ENCODE measurements at places on chromosomes 5 and 9.

- no peak for DNase-seq
Observed at GRCh38 chr9:33287087-33287490, 3.2 kb upstream of the NFX1 start.

GRCh38 chr5:61966997-61967396 lies 339.0 kb upstream of the KIF2A start:
- no peak for DNase-seq

- no peak for DNase-seq
Observed at GRCh38 chr5:113093558-113093957, 117.0 kb downstream of the DCP2 start.

- DNase-seq: no peak
Observed at GRCh38 chr9:77833561-77834429, 185.7 kb upstream of the GNA14 start.

DNA sequence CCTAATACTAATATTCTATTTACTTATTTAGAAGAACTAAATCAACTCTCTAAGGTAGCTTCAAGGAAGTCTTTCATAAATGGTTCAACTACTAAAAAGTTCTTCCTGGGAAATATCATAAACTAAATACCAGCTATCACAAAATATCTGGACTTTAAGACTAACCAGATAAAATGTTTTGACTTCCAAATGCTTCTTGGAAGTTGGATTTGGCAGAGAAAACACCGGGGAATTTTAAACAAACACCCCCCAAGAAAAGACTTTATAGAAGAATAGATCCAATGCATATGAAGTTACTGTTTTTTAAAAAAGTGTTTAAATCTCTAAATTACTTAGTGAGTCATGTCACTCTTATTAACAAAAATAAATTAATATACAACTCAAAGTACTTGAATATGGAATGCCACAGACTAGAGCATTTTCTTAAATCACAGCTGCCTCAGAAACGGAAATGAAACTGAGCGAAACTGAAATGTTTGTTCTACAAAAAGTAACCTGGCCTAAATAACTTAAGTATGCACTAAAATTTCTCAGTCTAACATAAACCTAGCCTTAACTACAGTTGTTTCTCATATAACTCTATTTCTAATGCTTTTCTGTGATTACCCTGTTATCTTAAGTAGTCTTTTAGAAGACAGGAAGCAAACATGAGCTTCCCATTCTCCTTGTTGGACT lies 6.8 kb downstream of the ABCA1 start:
- no peak for DNase-seq

DNA sequence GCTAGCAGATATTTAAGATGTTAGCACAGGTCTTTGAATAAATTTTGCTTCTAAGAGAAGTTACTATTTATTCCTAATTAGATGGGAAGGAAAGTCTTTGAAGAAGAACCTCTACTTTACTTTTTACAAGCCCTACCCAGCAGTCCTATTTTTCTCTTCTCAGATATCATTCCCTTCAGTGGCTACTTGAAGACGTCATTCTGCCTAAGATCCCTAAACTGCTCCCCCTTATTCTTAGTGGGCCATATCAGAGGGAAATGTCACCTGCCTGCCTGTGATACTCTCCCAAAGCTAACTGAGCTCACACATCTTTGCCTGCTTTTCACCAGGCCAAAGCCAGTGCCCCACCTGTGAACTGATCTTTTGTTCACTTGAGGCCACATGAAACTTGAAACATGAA lies 16.5 kb upstream of the TMED9 start:
- DNase-seq: no peak

DNA sequence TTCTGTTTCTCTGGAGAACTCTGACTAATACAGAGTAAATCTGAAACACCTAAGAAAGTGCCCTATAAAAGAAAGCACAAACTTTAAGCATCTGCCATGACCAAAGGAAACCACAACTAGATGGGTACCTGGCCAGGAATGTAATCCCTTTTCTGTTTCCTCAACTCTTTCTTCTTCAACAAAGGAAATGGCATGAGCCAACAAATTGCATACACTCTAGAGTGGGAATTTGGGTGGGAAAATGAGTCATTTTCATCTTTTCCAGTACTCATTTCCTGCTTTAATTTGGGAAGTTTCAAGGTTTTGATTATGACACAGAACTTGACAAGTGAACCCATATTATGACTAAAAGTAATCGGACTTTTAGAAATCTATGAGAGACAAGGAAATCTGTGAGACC lies 349.2 kb upstream of the RORB start:
- no peak for DNase-seq

- no peak for DNase-seq
Observed at GRCh38 chr5:94705427-94705826, 87.0 kb downstream of the SLF1 start.

DNA sequence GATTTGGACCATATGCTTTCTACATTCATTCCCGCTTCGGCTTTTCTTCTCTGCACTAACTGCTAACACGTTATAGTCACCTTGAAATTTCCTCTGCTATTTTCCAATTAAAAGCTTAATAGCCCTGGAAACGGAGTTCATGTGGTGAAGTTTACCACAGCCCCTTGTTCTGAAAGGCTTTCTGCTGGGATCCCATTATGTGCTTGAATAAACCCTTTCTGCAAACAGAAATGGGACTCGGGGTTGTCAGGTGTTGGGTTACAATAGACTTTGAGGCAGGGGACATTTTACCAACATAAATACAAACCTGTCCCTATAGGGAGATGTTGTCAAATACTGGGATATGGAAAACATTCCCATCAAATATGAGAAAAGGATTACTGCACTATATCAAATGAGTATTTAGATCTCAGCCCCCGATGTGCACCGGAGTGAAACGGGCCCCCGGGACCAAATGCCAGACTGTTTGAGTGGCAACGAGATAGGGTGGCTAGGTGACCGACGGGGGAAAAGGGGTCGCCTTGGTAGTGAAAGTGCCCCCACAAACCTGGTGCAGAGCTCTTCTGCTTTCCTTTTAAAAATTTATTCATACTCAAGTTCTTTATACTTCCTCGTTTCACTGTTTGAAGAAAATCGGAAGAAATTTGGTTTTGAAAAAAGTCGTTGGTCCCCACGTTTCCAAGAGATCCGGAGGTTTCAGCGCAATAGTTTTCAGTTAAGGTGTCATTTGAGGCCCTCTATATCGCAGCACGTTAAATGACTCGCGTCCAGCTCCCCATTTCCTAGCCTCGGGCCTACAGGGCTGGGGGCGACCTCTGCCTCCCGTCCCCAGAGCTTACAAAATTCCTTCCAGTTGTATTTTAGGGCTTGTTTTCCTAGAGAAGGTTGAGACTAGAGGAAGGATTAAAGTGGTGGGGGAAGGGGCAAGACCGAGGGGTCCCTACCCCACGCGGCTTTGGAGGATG lies 2.1 kb upstream of the DMRT3 start:
- DNase-seq: no peak

GRCh38 chr9:10525972-10526371 lies 86.8 kb downstream of the PTPRD start:
- DNase-seq: no peak

- DNase-seq: no peak
Observed at GRCh38 chr5:39224196-39224761, 4.9 kb upstream of the FYB1 start.

DNA sequence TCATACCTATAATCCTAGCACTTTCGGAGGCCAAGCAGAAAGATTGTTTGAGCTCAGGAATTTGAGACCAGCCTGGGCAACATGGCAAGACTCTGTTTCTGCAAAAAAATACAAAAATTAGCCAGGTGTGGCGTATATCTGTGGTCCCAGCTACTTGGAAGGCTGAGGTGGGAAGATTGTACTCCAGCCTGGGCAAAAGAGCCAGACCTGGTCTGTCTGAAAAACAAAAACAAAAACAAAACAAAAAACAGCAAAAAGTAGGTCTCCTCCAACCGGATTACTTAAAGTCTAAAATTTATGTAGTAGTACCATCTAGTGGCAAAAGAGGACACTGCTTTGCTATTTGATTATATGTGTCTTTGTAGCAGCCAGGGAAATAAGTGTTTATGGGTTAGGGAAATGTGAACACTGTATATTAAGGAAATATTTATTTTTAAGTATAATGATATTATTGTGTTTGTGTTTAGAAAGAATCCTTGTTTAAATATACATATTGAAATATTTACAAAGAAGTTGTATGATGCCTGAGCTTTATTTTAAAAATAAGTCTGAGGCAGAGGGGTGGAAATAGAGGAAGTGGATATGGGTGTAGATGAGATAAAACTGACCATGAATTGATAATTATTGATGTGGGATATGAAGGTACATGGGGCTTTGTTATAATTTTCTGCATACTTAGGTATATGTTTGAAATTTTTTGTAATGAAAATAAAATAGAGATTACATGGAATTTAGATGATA lies 20.0 kb downstream of the APC start:
- DNase-seq: no peak

- DNase-seq: no peak
Observed at GRCh38 chr5:33182986-33183385, 257.8 kb upstream of the TARS1 start.

- no peak for DNase-seq
Observed at GRCh38 chr9:124803911-124804310, 27.0 kb downstream of the OLFML2A start.

DNA sequence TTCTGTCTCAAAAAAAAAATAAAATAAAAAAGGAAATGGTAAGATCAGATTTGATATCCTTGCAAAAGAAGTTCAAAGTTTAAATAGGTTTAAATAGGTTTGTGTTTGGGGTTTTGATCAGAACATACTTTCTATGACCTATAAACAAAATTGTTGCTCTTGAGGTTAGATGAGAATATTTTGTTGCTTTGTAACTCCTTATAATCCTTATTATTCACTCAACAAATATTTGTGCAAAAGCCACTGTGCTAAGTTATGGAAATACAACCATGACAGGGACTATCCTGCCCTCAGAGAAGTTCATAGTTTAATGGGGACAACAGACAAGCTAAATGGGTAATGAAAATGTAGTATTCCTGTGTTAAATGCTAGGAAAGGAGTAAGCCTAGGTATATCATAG lies 71.5 kb downstream of the INVS start:
- DNase-seq: no peak

- DNase-seq: no peak
Observed at GRCh38 chr9:127977009-127977883, 3.5 kb downstream of the EEIG1 start.

- no peak for DNase-seq
Observed at GRCh38 chr5:10786835-10787234, 25.8 kb upstream of the DAP start.

GRCh38 chr5:56951946-56952691 lies at the start of gene MIER3:
MIER3 (minus strand) TSS chr5:56952123; CDS start chr5:56952102, 21 bp downstream.
- DNase-seq: peak; percentile 47

- no peak for DNase-seq
Observed at GRCh38 chr5:67639976-67640375, 443.4 kb upstream of the CD180 start.

GRCh38 chr5:81971111-81971711 lies 612 bp upstream of the ATG10 start:
- no peak for DNase-seq

GRCh38 chr9:12697719-12698118 lies 4.5 kb downstream of the TYRP1 start:
- DNase-seq: no peak

- no peak for DNase-seq
Observed at GRCh38 chr5:132054697-132055440, 5.6 kb upstream of the IL3 start.

DNA sequence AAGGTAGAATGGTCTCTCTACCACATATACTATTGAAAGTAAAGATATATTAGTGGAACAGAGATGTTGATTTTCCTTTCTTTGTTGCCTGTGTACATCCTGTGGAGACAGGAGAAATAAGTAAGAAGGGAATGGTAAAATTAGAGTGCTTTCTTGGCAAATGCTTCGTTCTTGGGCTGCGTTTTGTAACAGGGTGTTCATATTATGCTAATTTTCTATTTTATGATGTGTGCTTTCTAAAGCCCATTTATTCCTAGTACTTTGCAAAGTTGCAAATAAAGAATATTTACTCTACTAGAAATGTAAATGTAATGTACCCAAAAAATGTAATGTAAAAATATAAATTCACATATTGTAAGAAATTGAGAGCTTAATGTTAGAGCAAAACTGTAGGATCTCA lies 40.5 kb upstream of the RIOK2 start:
- DNase-seq: no peak

DNA sequence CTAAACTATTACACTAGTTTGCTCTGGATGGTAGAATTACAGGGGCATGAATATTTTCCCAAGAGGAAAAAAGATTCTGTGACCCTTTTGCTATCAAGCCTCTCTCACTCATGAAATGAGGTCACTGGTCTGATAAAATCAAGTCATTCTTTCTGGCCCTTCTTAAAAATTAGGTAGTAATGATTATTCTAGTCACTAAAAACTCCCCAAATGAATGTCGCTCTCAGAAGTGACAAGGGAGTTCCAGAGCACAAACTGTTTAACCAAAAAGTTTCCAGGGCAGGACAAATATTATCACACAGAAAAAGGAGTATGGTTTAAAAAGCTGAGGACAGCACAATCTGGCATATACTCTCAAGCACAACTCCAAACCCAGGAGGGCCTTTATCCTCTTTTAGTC lies 12.5 kb downstream of the ERMP1 start:
- DNase-seq: no peak

GRCh38 chr5:107951309-107951708 lies 280.6 kb upstream of the EFNA5 start:
- no peak for DNase-seq

DNA sequence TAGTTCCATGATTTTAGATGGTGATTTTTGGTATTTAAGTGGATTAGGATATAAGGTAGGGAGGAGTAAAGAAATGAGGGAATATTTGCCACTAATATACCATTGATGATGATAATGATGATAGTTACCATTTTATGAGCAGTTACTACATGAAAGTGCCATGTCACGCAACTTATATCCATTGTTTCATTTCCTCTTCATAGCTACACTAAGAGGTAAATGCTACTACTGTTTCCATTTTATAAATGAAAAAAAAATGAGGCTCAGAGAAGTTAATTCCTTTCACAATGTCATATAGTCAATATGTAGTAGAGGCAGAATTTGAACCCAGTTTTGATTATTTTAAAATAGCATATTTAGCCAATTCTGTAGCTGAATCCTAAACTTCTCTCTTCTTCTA lies 112.2 kb upstream of the ADRA1B start:
- no peak for DNase-seq

DNA sequence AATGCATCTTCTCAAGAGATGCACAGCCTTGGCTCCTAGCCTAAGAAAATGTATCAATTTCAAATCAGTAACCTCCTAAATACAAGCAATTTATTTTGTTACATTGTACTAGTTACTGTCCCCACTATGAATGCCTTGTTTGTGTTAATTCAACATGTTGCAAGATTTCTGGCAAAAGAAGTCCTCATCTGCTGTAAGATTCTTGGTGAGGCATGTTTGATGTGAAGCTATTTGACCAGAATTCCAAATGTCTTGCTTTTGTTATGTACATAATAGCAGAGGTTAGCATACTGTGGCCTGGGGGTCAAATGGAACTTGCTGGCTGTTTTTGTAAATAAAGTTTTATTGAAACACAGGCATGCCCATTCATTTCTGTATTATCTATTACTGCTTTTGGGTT lies 1023.1 kb upstream of the WWC1 start:
- DNase-seq: no peak

DNA sequence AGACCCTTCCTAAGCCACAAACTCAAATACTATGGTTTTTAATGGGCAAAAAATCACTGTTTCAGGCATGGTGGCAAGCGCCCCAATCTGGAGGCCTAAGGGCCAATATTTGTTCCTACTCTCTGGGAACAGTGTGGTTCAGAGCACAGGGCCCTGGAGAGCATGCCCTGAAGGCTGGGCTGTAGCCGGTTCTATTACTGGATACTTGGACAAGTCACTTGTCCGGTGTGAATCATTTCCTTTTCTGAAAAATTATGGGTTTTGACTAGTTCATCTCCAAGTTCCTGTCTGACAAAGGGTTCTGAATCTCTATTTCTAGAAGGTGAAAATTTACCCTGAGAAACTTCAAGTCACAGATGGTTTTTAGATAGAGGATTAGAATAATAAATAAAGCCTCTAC lies 75.0 kb downstream of the OTULIN start:
- no peak for DNase-seq

All from stimulated activated CD8-positive, alpha-beta memory T cell treated with anti-CD3 and anti-CD28 coated beads, Interleukin-4, amount 100 ng/mL, for 1 hour (primary cell).